ENCODE measurements at places on chromosomes 6 and 20.

- no peak for DNase-seq
Observed at GRCh38 chr6:110703010-110703905, 112.0 kb downstream of the CDK19 start.

- DNase-seq: no peak
Observed at GRCh38 chr6:52552278-52552643, 24.6 kb downstream of the TRAM2 start.

DNA sequence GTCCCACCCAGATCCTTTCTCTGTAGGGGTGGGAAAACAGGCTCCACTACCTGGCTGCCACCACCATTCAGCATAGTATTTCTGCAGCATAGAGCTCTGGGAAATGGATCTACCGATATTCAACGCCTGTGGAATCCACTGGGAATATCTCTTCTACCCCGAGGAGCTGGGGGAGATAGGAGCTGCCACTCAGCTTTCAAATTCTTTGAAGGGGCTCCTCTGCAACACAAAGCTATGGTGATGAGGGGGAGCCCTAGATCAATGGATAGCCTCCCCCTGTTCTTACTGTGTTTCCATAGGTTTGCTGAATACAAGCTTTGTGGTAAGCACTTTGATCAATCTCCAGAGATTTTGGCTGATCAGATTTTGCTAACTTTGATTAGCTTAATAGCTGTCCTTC, 12.9 kb downstream of the FAM50B start:
- DNase-seq: no peak

DNA sequence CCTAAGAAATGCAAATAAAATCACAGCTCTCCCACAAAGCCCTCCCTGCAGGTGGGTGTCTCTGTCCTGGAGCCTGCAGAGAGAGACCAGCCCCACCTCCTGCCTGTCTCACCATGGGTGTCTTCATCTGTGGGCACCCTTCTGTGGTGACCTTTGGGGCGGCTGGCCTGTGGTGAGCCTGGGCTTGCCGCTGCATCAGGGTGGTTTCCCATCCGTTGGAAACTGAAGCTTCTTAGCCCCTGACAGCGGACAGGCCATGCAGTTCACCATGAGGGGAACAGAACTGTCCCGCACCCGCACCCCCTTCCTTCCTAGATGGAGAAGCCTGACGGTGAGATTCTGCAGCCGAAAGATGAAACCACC, 42.3 kb upstream of the FRMD1 start:
- no peak for DNase-seq

- DNase-seq: no peak
Observed at GRCh38 chr6:136147342-136147741, 102.8 kb downstream of the MTFR2 start.

- DNase-seq: no peak
Observed at GRCh38 chr6:10643201-10643651, 51.2 kb downstream of the C6orf52 start.

- DNase-seq: no peak
Observed at GRCh38 chr6:163994566-163994965, 580.0 kb downstream of the QKI start.

DNA sequence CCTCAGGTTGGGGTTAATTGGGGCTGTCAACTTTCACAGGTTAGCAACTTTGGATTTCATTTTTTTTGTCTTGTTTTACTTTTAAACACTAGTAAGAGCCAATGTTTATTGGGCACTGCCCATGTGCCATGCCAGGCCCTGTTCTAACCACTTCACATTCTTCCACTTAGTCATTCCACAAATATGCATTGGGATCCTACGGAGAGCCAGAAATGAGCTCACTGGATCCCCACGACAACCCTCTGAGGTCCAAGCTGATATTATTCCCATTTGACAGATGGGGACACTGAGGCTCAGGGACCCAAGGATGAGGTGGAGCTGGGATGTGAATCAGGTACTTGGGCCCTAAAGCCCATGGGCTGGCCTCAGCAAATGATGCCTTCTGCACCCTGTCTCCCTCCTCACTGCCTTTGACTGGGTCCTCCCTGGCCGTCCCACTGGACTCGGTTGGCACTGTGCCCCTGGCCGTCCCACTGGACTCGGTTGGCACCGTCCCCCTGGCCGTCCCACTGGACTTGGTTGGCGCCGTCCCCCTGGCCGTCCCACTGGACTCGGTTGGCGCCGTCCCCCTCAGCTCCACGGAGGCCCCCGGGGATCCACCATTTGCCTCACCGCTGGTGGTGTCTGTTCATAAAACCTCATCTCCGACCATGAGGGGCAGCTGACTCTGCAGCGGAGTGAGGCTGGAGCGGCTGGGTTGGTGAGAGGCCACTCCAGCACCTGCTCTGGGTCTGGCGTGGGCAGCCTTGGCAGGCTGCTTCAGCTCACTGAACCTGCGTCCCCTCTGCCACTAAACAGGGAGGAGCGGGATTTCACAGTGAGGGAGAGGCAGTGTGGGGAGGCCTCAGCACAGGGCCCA, 4.8 kb upstream of the PMEPA1 start:
- DNase-seq: no peak

Measured in cerebellar nuclear complex (tissue), 1 donor.